NCI-H1092 treated with DMSO at 0.1 percent for 48 hours (cell line): ENCODE measurements at places on chromosomes 11 and 22.

GRCh38 chr11:23079382-23079813 lies 219.1 kb upstream of the CCDC179 start:
- DNase-seq: no peak

- DNase-seq: no peak
Measured at GRCh38 chr22:32164075-32164860, 5.2 kb upstream of the C22orf42 start.

DNA sequence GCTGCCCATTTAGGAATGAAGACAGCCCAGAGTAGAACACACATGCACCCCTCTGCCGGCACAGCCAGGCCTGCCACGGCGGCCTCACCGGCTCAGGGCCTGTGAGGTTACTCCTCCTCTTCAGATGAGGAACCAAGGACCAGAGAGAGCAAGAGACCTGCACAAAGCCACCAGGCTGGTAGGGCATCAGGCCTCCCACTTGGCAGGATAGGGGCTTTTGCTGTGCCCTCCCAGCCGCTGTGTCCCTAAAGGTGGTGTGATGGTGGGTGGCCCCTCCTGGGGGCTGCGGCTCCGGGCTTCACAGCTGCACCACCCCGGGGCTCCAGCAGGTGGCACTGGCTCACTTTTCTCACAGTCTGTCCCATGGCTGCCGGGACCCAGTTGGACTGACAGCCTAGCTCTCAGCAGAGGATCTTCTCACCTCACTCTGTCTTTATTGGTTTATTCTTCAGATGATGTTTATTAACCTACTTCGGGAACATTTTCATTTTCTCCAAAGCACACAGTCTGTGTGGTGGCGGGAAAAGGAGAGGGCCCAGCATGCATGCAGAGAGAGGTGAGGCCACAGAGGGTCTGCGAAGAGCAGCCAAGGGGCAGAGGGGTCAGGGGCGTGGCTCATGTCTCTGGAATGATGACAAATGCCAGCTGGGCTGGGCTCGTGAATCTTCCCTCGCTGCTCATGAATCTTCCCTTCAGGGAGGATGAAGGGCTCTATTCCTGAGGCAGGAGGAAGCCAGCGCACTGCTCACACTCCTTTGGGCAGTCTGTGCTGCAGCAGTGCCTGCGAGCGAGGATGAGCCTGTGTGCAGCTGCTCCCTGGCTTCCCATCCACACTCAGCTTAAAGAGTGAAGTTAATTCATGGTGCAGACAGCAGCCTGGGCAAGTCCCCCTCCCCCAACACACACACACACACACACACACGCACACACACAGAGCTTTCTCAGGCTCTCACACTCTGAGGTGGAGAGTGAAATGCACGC lies 101.1 kb upstream of the PITPNB start:
- DNase-seq: peak; percentile 32

GRCh38 chr11:61682093-61682732 lies 2.0 kb downstream of the DAGLA start:
- DNase-seq: no peak

- no peak for DNase-seq
Measured at GRCh38 chr22:26418620-26419019, 10.4 kb upstream of the ASPHD2 start.

GRCh38 chr22:40653361-40653760 lies 16.8 kb upstream of the MRTFA start:
- DNase-seq: no peak

DNA sequence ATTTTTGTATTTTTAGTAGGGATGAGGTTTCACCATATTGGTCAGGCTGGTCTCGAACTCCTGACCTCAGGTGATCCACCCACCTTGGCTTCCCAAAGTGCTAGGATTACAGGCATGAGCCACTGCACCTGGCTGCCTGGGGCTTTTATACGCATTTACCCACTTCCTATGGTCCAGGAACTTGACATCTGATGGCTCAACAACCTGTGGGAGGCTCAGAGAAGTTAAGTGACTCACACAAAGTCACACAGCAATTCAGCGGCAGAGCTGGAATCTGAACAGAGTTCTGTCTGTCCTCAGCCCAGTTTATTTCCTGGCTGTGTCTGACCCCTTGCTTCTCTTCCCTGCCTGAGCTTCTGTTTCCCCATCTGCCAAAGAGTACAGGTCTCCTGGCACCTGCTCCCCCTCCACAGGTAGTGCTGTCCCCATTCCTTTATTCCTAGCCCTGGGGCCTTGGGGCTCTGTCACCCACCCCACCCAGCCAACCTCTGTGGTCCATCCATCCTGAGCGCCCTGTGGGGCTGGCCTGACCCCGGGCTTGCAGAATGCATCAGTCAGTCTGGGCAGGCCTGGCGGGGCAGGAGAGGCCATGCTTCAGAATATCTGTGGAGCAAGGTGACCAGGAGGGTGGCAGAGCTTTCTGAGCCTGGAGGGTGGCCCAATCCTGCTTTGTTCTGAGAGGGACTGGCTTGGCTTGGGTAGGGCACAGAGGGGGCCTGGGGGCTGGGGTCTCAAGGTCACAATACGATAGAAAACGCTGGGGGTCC lies 50.6 kb downstream of the CACNA1I start:
- no peak for DNase-seq
